ENCODE measurements at places on chromosomes 6 and 20.

DNA sequence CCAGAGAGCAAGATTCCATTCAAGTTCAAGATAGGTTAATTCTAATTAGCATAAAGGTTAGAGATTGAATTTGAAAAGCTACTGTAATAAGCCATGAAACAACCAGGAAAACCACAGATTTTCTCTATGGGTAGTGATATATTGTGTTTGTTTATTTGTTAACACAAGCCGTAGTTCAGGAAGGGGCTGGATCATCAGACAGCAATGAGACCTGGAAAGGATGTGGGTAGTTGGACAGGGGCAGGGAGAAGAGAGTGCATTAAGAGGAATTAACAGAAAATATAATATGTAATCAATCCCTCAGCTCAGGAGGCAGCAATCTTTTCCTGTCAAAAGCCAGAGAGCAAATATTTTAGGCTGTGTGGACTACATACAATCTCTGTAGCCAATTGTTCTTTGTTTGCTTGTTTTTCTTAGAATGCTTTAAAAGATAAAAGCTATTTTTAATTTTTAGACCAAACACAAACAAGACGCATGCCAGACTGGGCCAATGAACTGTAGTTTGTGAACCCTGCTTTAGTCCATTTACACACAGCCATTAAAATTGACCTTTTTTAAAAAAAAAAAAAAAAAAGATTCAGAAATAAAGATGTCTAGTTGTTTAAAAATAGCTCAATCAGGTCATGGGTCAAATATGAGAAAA lies 398.7 kb upstream of the MARCKS start:
- no peak for DNase-seq

- DNase-seq, result no peak
These were observed 186.7 kb downstream of the GJA10 start for GRCh38 chr6:90080876-90081481.

DNA sequence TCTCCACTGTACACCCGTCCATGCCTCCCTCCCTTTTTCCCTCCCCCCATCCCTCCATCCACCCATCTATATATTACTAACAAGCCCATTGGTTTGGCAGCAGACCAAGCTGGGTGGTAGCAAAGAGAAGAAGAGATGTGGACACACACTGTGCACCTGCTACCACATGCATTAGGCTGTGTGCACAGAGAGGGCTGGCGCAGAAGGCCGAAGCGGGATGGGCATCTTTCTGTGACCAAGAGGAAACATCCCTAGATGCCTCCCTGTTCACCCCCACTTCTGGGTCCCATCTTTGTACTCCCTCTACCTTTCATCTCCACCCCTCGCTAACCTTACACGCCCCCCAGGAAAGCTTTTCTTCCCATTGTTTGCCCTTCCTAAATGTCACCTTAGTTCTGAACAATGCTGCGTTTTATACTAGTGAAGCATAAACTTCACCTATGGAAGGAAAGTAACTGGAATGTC lies 64.9 kb upstream of the AFDN start:
- DNase-seq, result peak; percentile 19

DNA sequence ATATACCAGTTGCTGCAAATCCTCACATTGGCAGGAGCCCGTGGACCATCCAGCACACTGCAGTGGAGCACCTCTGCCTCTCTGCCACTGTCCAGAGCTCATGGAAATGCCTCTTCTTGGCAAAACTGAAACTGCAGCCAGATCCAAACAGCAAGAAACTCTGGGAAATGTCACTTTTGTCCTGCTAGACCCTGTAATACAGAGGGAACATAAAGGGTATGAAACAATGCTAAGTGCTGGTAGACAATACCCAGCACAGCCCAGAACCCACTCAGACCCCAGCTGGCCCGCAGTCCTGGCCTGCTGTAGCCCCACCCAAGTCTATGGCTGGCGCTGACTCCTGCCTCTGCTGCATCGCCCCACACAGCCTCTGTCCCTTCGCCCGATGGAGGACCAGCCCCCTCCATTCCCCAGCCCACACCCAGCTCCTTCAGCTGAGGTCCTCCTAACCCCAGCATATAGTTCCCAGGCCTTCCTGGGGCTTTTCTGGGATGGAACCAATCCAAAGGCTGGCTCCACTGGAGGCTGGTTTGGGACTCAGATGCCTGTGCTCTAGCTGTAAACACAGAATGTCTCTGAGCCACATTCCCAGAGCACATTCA lies 242.5 kb downstream of the LRFN2 start:
- no peak for DNase-seq

GRCh38 chr6:125584468-125584939 lies 164.9 kb upstream of the HEY2 start:
- DNase-seq, result peak; percentile 75

- DNase-seq, result peak; percentile 4
These were observed 988 bp downstream of the QRSL1 start for GRCh38 chr6:106630366-106630765.

GRCh38 chr20:52945862-52946522 lies 26.2 kb upstream of the TSHZ2 start:
- no peak for DNase-seq

DNA sequence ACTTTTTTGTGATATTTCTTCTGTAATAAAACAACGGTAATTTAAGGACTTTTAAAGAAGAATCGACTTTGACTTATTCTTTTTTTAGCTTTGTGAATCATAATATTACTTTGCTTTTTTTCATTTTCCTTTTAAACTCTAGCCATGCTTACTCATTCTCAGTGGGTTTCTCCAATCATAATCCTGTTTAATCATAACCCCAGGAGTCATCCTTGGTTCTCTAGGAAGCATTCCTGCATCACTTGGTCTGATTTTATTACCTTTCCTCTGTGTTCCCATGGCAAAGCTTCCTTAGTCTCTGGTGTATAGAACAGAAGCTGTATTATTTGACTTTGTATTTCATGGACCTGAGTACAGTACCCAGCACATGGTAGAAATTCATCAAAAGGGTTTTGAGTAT lies 223.5 kb downstream of the CDKAL1 start:
- DNase-seq, result no peak

DNA sequence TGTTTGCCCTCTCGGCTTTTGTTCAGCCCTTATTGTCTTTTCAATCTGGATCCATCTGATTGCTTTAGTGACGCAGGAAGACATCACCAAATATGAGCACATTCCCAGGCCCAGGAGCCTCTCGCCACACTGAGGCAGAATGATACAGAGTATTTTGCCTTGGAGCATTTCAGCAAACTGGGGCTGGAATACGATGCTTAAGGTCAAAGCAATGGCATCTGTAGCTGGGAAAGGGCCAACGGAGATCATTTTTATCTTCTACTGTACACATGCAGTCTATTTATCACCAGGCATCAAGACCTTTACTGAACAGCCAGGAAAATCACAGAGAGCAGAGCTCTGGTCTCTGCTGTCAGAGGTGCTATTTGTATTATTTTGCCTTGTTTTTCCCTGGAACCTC lies 655.3 kb downstream of the RNF144B start:
- DNase-seq, result no peak
